ENCODE measurements at places on chromosomes 11 and 22. TPM values are rescaled to one million over a fixed set of nuclear protein-coding genes. Genes with fewer than 3 reads are reported as not detected.

Gene OR5P2
- 0.33 TPM for total RNA-seq

Gene CASP1
- 9.6 TPM for total RNA-seq

Gene OR1S2
- not detected for total RNA-seq

Gene PKNOX2
- 0.10 TPM for total RNA-seq

Gene BTG4
- total RNA-seq = not detected

Gene SLC22A12
- not detected for total RNA-seq

Gene CNIH2
- not detected for total RNA-seq

Gene C11orf52
- total RNA-seq = not detected

Gene OR8D4
- not detected for total RNA-seq

Gene INS
- not detected for total RNA-seq

Gene CD3E
- not detected for total RNA-seq

Gene ZNF280A
- total RNA-seq = not detected

Gene OR4D5
- not detected for total RNA-seq

Gene GLYATL2
- not detected for total RNA-seq

Gene OR8K1
- total RNA-seq = not detected

Gene FGF3
- not detected for total RNA-seq

Gene YAP1
- 54.2 TPM for total RNA-seq

Gene OR8A1
- not detected for total RNA-seq

Gene MYEOV
- total RNA-seq = 0.33 TPM

Gene IL18
- 0.19 TPM for total RNA-seq

Gene SPI1
- under 0.01 TPM for total RNA-seq

Gene KIAA0930
- total RNA-seq = 51.0 TPM

Gene VPS37C
- 18.1 TPM for total RNA-seq

Measured in vein endothelial cell (primary cell).